H4 (cell line): ENCODE measurements at places on chromosomes 7 and 10. TPM values are rescaled to one million over a fixed set of nuclear protein-coding genes. Genes with fewer than 3 reads are reported as not detected.

The PLAU gene
- total RNA-seq, result 149 and 153 TPM in 2 replicates

The WEE2 gene
- not detected in 2 replicates for total RNA-seq

The SGCE gene
- 114 and 120 TPM in 2 replicates for total RNA-seq

The THSD7A gene
- 0.27 and 0.41 TPM in 2 replicates for total RNA-seq

The PPIA gene
- 13,857 and 15,820 TPM in 2 replicates for total RNA-seq

The BTBD16 gene
- not detected in 2 replicates for total RNA-seq

The ELFN1 gene
- 0.37 and 0.41 TPM in 2 replicates for total RNA-seq

The SHH gene
- total RNA-seq, result not detected in 2 replicates

GRCh38 chr10:3776796-3777571 lies 8.0 kb downstream of the KLF6 start:
- peak; percentile 85 for DNase-seq

DNA sequence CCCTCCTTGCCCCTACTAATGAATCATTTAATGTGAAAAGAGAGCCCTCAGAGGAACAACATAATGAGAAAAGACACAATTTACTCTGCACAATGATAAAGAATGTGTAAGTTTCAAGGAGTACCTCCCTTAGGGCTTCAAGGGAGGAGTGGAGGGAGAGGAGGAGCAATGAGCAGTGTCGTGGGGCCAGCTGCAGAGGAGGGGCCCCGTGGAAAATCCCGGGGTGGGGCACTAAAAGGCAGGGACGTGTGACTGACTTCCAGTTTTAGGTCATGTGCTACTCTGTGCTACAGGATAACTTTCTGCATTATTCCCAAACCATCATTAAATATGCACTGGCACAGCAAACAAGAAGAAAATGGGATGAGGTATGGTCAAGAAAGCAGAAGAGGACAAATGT lies 108.1 kb downstream of the ANLN start:
- DNase-seq, result no peak

DNA sequence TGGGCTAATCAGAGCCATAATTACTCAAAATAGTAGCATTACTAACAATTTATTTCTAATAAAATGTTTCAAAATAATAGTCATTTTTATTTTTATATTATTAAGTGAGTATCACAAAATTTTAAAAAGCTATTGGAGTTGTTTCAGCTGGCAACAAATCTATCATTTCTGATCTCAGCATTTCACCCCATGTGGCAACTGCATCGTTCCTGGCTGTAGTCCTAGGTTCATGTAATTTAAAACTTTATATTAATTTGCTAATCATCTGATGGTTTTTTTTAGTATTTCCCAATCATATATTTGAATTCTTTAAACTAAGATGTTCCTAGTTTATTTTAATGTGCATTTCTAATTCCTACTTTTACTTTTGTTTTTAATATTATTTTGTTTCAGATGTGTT lies 293.0 kb upstream of the AKR1E2 start:
- no peak for DNase-seq

GRCh38 chr10:78563314-78563713 lies 505.5 kb upstream of the ZMIZ1 start:
- DNase-seq, result no peak

GRCh38 chr7:90853205-90853604 lies 257.1 kb downstream of the CDK14 start:
- DNase-seq, result no peak

DNA sequence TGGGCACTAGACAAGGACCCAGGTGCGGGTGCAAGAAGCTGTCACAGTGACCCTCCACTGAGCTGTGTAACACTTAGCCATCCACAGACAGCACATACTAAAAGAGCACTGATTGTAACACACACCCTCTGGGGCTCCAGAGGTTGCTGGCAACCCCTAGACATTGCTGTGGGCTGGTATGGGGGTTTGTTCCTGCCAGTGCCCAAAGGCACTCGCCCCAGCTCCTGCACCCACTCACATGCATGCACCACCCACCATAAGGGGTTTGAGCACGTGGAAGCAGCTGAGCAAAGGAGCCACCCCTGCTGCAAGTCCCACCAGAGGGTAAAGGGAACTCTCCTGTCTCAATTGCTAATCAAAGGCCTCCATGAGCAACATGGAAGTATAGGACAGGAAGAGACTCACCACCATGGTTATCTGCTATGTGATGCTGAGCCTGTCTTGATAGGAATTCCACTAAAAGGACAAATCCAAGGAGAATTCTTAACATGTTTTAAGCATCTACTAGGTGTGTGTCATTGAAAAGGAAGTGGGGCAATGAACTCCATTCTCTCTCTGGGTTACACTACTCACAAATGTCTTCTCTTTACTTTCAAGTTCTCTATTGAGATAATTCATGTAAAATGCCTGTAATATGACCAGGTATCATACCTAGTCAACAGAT lies 103.1 kb downstream of the GFRA1 start:
- no peak for DNase-seq

DNA sequence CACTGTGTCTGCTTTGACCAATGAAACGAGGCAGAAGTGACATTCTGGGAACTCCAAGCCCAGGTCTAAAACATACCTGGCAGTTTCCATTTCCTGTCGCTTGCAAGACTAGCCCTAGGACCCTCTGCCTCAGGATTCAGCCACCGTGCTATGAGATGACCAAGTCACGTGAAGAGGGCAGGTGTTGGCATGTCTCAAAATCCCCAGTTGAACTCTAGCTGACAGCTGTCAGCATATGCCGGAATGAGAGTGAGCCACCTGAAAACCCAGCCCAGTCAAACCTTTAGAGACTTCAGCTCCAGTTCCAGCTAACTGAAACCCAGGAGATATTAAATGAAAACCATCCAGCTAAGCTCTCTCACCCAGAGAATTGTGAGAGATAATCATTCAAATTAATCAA lies 89.9 kb upstream of the PPP1R3A start:
- DNase-seq, result no peak

- no peak for DNase-seq
These were observed 2.3 kb downstream of the DNMBP start for GRCh38 chr10:100007231-100008141.

DNA sequence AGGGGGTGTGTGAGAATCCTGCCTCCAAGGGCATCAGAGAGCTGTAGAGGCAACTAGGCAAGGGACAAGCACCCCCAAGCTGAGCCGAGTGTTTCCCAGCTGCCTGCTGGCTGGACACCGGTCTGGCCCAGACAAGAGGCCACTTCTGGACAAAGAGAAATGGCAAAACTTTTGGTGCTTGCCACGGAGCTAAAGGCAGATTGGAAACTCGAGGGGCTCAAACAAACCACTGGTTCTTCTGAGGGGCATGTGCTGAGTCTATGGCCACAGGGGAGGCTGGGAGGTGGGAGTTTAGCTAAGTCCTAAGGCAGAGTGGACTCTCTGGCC lies 66.5 kb upstream of the INPP5A start:
- DNase-seq, result no peak

DNA sequence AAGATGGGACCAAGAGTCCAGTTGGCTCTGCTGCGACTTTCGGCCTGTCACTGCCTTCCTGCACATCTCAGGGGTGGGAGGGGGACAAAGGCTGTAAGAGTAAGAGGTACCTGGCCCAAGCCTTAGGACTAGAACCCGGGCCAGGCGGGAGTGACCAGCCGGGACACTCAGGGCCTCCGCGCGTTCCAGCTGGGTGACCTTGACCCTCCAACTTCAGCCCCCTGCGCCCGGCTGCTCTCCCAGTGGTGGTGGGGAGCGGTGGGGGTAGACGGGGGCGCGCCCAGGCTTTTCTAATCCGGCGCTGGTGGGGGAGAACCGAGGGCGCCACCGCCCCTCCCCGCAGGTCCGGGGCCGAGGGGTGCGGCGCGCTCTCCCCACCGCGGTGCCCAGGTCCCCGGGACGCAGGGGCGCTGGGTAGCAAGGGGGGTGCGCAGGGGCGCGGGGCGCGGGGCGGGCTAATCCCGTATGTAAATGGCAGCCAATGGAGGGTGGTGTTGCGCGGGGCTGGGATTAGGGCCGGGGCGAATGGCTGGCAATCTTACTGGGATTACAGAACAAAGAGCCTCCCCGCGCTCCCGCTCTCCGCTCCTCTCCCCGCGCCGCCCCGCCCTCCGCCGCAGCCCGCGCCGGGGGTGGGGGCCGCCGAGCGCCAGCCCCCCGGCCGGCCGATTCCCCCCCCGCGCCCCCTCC lies at the start of gene GTF2IRD1:
Gene GTF2IRD1, plus strand, starts transcription at position 585 of the 690 bp plus-strand sequence. CDS start 54,175 bp downstream, outside the sequence.
- DNase-seq, result peak; percentile 84

DNA sequence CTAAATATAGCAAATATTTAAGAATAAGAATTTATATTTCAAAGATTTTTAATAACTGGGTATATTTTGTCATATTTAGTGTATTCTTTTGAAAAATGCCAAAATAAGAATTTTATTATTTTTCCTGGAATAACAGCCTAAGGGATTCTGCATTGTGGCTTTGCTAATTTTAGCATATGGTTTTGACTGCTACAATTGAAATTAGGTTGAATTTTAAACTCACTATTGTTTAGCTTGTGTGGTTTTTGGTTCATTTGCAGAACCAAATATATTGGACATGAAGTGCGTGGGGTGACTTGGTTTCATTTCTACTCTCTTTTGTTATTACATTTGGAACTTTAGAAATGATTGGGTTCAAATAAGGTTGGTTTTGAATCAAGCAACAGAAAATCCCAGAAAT lies 35.5 kb downstream of the ZNF273 start:
- DNase-seq, result no peak

DNA sequence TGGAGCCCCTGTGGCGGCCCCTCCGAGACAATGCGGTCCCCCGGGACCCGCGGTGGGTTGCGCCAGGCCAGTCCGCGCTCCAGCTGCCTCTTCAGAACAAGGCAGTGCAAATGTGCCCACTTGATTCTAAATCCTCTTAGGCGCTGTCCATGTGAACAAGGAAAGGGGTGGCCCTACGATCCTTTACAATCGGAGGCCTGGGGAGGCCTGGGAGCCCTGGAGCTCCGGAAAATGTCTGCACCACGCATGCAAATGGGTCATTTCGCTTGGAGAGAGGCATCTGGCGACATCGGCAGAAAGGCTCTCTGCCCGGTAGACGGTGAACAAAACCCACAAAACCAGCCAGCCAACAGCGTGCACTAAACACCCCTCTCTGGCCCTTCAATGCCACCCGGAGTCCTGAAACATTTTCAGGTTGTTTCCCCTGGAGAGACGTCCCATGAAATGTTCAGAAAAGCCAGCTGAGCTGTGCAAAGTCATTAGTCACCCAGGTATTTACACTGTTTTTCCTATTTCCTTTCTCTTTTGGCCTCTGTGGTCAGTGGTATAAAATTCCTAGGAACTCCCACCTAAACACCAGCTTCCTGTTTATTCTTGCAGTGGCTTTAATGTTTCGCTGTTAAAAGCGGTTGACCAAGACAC lies 102.8 kb upstream of the ZNF438 start:
- peak; percentile 90 for DNase-seq

DNA sequence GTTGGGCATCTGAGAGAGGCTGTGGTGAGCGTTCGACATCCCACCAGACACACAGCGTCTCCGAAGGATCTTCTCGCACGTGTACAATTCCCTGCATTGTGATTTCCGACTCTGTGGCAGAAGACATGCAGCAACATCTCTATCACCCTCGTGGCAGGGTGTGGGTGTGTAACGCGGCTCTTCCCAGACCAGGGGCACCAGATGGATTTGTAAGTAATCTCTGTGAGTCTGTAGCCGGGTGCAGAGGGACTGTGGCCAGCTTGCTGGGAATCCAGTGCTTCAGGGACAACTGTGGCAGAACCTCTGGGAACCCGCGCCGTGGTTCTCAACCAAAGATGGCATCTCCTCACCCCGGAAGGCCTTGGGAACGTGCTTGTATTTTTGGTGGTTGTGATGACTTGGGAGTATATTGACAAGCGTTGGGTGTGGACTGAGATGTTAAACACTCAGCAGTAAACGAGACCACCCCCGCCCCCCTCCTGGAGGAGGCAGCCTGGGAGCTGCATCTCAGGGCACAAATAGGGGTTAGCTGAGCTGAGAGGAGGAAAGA lies 21.2 kb downstream of the FOXL3 start:
- no peak for DNase-seq

DNA sequence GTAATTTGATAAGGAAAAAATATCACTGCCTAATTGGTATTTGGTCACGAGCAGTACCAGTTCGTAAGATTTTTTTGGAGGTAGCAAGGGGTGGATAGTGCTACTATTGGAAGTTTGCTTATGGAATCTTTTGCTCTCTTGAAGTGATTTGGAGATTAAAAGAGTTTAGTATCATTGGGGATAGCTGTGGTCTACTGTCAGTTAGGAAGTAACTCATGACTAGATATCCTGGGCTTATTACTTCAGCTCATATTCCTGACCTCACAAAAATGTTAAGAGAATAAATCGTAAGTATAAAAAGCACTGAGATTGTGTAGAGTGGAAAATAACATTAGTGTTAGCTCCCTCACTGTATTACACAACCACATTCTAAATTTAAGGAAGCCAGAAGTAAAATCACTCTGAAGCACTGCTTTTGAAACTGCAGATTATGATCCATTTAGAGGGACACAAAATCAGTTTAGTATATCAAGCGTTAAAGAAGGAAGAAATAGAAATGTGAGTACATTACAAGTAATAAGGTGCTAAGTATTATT lies 22.6 kb downstream of the SGPL1 start:
- no peak for DNase-seq

DNA sequence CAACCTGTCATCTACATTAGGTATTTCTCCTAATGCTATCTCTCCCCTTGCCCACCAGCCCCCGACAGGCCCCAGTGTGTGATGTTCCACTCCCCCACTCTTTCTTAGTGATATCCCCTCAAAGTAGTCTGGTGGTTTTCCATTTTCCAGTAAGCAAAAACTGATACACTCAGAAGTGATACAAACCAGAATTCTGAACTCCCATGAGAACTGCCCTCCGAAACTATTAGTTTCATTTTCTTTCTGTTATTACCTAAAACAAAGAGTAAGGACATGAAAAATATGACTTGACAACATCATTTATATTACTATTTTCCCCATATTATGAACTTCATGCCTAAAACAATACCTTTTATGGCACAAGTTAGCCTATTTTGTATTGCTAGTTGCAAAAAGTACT lies 175.0 kb downstream of the OTUD1 start:
- no peak for DNase-seq

DNA sequence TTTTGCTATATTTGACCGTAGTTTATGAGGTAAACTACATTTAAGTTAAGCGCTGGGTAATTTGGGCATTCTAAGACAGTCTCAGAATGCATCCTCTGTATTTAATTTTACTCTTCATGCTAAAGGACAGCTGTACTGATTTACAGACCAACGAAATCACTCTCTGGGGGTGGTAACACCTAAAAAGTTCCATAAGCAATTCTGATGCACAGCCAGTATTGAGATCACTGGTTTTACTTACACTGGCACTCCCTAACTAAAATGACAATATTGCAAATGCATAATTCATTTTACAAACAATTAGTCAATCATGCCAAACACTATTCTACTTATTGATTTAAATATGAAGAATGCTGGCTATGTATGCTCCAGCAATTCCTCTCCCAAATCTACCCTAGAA lies 102.3 kb downstream of the SRPK2 start:
- no peak for DNase-seq

- DNase-seq, result no peak
These were observed 6.5 kb upstream of the WDR86 start for GRCh38 chr7:151416112-151416940.
